ENCODE measurements at places on chromosomes 3 and 15. TPM values are rescaled to one million over a fixed set of nuclear protein-coding genes. Genes with fewer than 3 reads are reported as not detected.

- DNase-seq = no peak
- peaks cover 29% of the 10 kb centered on the region for H3K27me3 ChIP-seq
- H3K27ac ChIP-seq = no peak overlapping the region
- H3K4me1 ChIP-seq = no peaks in the 10 kb centered on the region
Observed at GRCh38 chr3:154111365-154111935, 9.7 kb upstream of the ARHGEF26 start.

DNA sequence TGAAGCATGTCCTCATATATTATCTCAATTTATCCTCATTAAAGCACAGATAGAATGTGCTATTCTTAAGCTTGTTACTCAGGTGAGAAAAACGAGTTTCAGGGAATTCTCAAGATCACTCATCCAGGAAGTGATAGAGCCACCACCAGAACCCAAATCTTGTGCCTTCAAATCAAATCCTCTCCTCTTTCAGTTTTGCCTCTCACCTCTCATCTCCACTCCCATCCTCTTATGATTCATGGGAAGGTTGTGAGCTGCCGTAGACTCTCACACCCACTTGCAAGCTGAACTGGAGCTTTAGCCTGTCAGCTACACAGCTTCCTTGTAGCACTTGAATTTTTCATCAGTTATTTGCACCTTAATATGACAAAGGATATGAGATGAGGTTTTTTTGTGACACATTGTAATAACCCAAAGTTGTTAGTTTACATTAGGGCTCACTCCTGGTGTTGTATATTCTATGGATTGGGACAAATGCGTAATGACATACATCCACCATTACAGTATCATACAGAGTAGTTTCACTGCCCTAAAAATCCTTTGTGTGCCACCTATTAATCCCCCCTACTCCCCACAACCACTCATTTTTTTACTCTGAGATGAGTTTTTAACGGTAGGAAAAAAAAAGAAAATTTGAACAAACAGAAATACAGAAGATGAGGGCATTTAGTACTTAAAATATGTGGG lies 25.7 kb downstream of the GPR15 start:
- H3K4me3 ChIP-seq = no peak overlapping the region
- no peaks in the 10 kb centered on the region for H3K4me1 ChIP-seq
- no peaks in the 10 kb centered on the region for H3K36me3 ChIP-seq
- DNase-seq = no peak
- H3K27me3 ChIP-seq = peaks cover 85% of the 10 kb centered on the region
- no peak overlapping the region for H3K27ac ChIP-seq

DNA sequence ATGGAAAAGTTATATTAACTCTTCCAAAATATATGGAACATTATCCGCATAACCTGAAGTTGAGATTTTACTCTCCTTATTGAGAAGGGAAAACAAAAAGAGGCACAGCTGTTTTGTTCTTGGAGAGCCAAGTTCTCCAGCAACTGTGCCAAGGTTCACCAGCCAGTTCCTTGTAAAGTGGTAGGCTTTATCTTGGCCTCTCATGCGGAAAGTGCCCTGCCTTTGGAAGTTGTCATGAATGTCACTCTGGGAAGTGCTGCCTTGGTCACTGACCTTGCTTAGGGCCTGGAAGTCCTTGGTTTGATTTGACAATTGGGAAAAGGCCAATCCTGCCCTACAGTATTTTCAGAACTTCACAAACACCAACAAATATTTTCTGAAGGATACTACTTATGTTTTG lies 44.2 kb upstream of the THRB start:
- no peaks in the 10 kb centered on the region for H3K4me1 ChIP-seq
- H3K27ac ChIP-seq = no peak overlapping the region
- H3K4me3 ChIP-seq = no peak overlapping the region
- no peak for DNase-seq
- no peaks in the 10 kb centered on the region for H3K36me3 ChIP-seq
- H3K27me3 ChIP-seq = peaks cover 13% of the 10 kb centered on the region

DNA sequence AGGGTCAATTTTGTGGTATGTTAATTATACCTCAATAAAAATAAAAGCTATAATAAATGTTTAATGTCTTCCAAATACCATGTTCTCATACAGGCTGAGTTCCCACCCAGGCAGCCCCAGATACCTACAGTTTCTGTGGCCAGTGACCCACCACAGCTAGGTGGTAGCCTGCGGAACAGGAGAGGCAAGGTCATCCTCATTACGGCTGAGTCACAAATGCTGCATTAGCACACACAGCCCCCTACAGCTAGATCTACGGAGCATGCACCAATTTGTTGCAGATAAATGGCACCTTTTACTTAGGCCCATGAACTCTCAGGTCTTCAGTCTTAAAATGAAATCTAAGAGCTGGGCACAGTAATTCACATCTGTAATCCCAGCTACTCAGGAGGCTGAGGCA lies 5.1 kb downstream of the SPATA12 start:
- no peaks in the 10 kb centered on the region for H3K36me3 ChIP-seq
- H3K27me3 ChIP-seq = no peaks in the 10 kb centered on the region
- DNase-seq = no peak
- no peak overlapping the region for H3K4me3 ChIP-seq
- H3K4me1 ChIP-seq = peaks cover 11% of the 10 kb centered on the region
- no peak overlapping the region for H3K27ac ChIP-seq

GRCh38 chr15:25801586-25802284 lies 61.4 kb downstream of the ATP10A start:
- H3K36me3 ChIP-seq = peaks cover 7% of the 10 kb centered on the region
- H3K27me3 ChIP-seq = no peaks in the 10 kb centered on the region
- H3K4me3 ChIP-seq = no peak overlapping the region
- DNase-seq = peak; percentile 42

GRCh38 chr3:146780251-146780650 lies 175.1 kb upstream of the PLSCR5 start:
- no peak for DNase-seq
- no peak overlapping the region for H3K4me3 ChIP-seq
- no peaks in the 10 kb centered on the region for H3K27me3 ChIP-seq
- H3K36me3 ChIP-seq = no peaks in the 10 kb centered on the region
- H3K4me1 ChIP-seq = peaks cover 65% of the 10 kb centered on the region

DNA sequence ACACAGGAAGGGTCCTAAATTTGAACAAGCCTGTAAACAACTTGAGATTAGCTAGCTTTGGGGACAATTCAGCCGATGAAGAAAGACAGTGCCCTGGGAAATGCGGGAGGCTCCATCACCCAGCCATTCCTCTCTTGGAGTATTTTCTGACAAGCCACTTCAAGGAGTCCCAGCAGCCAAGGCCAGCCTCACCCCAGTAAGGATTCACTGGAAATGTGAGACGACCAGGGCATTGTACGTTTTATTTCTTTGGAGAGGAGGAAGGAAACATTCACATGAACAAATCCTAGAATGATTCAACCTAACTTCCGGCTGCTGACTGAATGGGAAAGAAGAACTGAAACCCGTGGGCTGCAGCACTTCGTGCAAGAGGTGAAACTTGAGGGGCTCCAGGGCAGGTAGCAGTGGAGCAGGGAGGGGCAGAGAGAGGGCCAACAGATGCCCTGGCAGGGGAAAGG lies 116.4 kb upstream of the ARHGEF3 start:
- DNase-seq = no peak
- H3K27me3 ChIP-seq = peaks cover 11% of the 10 kb centered on the region
- H3K36me3 ChIP-seq = no peaks in the 10 kb centered on the region
- H3K4me1 ChIP-seq = peaks cover 5% of the 10 kb centered on the region

DNA sequence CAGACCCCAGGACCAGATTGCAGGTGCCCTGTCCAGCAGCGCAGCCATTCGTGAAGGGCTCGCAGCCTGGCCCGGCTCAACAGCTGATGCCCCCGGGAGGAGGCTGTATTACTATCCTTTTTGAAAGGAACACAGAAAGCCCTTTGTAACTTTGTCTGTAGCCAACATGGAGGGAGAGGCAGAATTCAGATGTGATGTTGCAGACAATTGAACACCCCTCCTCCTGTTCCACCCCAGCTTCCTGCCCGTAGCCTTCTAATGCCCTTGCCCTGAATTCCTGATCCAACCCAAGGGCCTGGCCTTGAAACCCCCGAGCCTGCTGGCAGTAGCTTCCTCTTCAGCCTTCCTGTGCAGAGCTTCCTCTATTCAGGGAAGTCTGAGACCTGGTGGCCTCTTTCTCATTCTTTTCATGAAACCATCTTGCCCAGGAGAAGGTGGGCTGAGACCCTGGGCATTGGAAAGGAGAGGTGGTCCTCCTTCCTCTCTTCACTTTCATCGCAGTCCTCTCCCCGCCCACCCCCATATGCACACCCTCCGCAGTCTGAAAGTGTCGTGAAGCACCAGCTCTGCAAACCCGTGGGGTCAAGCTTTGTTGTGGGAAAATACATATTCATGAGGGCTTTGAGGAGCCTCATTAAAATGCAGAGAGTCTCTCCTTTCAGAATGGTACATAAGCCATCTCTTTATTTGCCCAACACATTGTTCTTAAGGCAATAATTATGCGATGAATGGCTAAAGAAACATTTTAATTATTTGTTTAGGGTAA lies 109.2 kb downstream of the APBA2 start:
- no peak overlapping the region for H3K27ac ChIP-seq
- DNase-seq = no peak
- H3K27me3 ChIP-seq = no peaks in the 10 kb centered on the region
- peaks cover 3% of the 10 kb centered on the region for H3K36me3 ChIP-seq
- H3K4me3 ChIP-seq = no peak overlapping the region
- H3K4me1 ChIP-seq = peaks cover 13% of the 10 kb centered on the region

- no peak for DNase-seq
- H3K4me3 ChIP-seq = no peak overlapping the region
- H3K27ac ChIP-seq = no peak overlapping the region
- no peaks in the 10 kb centered on the region for H3K36me3 ChIP-seq
- H3K4me1 ChIP-seq = no peaks in the 10 kb centered on the region
Observed at GRCh38 chr3:42001777-42002176, 39.9 kb upstream of the ULK4 start.

DNA sequence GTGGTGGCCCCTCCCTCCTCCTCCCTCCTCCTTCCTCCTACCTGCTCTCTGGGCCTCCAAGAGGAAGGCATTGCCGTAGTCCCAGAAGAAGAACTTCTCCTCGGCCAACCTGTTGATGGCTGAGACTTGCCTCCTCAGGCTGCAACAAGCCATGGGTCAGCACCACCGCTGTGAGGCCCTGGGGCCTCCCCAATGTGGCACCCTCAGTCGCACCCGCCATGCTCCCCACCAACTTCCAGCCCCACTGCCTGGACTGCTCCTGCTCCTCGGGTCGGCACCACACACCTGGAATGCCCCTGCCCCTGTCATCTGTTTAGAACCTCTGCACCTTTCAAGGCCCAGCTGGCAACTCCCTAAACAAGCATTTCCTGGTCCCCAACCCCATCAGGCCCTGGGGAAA lies 17.6 kb downstream of the UROC1 start:
- no peak for DNase-seq
- no peak overlapping the region for H3K4me3 ChIP-seq
- H3K4me1 ChIP-seq = no peaks in the 10 kb centered on the region
- no peaks in the 10 kb centered on the region for H3K36me3 ChIP-seq
- no peak overlapping the region for H3K27ac ChIP-seq

GRCh38 chr15:72813345-72814004 lies 29.9 kb upstream of the ADPGK start:
- H3K36me3 ChIP-seq = no peaks in the 10 kb centered on the region
- H3K4me3 ChIP-seq = no peak overlapping the region
- H3K27ac ChIP-seq = no peak overlapping the region
- H3K4me1 ChIP-seq = no peaks in the 10 kb centered on the region
- peaks cover 51% of the 10 kb centered on the region for H3K27me3 ChIP-seq
- DNase-seq = no peak

DNA sequence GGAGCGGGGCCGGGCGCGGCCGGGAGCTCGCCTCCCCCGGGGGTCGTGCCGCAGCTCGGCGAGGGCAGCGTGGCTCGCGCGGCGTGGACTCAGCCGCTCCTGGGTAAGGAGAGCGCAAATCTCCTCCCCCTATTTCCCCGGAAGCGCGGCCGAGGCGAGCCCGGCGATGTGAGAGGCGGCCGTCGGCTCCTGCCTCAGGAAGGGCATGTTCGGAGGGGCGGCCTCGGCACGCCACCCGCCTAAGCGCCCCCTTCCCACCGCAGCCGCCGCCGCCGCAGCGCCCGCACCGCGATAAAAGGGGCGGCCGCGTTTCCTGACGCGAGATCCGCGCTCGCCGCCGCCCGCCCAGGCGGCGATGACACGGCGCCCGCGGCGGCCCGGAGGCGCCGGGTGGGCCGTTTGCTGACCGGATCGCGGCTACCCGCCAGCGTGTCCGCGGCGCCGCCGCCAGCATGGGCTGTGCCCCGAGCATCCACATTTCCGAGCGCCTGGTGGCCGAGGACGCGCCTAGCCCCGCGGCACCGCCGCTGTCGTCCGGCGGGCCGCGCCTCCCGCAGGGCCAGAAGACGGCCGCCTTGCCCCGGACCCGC lies at the start of gene PDE8A:
PDE8A (plus strand) TSS at position 146 of the 590 bp plus-strand sequence; CDS start at position 453, 307 bp downstream.
- no peaks in the 10 kb centered on the region for H3K36me3 ChIP-seq
- H3K4me1 ChIP-seq = peaks cover 27% of the 10 kb centered on the region
- peak within 1 kb of the TSS; percentile 90 for H3K27ac ChIP-seq

CIDEC gene
- total RNA-seq = not detected

All from osteocyte (in vitro differentiated cells).